NCI-H510A treated with DMSO at 0.1 percent for 48 hours (cell line): ENCODE measurements at places on chromosomes 7 and 10.

- peak; percentile 89 for DNase-seq
These were observed 75.6 kb downstream of the CTBP2 start for GRCh38 chr10:125084614-125085257.

- DNase-seq, result no peak
These were observed 278.8 kb downstream of the RPS24 start for GRCh38 chr10:78312197-78313047.

DNA sequence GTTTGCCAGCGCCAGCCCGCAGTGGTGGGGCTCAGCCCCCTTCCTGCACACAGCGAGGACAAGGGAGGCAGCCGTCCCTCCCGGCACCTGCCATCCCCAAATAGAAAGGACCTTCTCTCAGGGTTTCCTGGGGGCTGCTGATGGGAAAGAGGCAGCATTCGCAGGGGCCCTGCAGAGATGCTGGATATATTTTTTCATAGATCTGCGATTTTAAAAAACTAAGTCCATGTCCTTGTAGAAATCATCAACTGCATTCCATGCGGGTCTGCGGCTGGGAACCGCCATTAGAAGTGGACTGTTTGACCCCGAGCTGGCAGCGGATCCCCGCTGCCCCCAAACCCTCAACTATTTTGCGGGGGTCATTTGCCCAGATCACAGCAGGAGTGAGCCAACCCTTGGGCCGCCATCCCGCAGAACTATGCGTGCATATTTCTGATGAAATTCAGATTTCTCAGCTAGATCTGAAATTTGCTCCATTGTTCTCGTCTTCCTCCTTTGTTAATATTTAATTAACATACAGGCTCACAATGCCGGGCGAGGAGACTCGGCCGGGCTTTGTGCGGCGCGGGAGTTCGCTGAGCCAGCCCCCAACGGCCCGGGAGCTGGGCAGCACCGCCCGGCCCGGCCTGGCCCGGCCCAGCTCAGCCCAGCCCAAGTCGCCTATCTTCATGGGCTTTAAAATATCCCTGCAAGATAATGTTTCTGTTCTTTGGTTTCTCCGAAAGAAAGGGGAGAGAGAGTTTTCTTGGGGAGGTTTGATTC, 2.0 kb downstream of the EN2 start:
- no peak for DNase-seq

GRCh38 chr7:44264221-44264931, 61.0 kb downstream of the CAMK2B start:
- peak; percentile 92 for DNase-seq

GRCh38 chr7:79778786-79779770, 325.6 kb upstream of the MAGI2 start:
- no peak for DNase-seq

- no peak for DNase-seq
These were observed 57.8 kb upstream of the SDK1 start for GRCh38 chr7:3243256-3243655.

DNA sequence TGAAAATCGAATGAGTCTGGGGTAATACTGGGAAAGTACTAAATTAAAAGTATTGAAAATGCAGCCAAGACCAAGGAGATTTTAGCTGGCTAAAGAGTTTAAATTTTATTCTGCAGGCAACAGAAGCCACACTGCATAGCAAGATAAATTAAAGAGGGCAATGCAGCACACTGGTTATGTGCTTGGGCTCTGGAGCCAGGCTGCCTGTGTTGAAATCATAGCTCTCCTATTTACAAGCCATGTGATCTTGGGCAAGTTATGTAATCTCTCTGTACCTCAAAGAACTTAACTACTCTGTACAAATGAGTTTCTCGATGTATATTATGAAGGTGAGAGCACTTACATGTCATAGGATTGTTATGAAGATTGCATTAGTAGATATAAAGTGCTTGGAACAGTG, 9.9 kb downstream of the SLC25A13 start:
- no peak for DNase-seq

DNA sequence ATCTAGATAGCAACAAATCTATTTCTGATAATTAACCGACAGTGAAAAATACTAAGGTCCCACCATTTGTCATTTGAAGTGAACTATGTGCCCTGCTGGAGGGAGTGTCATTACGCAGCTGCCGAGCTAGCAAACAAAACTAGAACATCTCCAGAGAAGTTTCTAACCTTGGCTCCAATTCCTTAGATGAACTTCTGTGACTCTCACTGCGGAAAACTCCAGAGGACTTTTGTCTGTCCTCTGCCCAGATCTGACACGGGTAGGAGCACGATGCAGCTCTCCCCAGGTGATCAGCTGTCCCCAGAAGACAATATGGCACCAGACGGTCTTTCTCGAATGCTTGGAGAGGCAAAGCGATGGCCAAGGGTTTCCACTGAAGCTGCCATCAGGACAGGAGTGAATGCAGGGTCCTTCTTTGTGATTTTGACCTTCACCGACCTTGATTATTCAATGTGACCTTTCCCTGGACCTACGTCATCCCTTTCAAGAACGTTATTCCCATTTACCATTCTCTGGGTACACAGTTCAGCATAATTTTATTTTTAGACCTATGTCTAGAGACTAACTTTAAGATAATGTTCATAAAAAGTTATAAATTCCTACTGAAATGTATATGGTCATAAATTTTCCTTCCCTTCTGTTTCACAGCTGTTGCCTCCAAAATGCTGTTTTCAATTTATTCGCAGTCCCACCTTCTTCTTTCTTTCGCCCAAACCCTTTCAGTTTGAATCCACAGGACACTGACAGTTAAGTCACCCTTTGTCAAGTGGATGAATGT, 116.7 kb upstream of the C7orf33 start:
- no peak for DNase-seq

- no peak for DNase-seq
These were observed 196.2 kb upstream of the SMIM30 start for GRCh38 chr7:113314594-113314993.

DNA sequence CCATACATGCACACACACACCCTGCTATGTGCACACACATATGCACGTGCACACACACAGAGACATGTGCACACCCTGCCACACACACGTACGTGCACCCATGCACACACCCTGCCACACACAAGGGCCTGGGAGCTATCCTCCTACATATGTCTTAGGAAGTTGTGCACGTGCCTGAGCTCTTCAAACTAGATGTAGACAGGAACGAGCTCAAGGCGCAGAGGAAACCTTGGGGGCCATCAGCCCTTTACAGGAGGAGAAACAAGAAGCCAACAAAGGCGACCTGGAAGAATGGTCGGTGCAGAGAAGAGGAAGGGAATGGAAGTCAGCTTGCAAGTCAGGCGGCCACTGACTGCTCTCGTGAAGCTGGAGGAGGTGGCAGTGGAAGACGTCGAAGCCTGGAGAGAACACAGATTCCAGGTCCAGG, 58.7 kb downstream of the AOC1 start:
- no peak for DNase-seq

DNA sequence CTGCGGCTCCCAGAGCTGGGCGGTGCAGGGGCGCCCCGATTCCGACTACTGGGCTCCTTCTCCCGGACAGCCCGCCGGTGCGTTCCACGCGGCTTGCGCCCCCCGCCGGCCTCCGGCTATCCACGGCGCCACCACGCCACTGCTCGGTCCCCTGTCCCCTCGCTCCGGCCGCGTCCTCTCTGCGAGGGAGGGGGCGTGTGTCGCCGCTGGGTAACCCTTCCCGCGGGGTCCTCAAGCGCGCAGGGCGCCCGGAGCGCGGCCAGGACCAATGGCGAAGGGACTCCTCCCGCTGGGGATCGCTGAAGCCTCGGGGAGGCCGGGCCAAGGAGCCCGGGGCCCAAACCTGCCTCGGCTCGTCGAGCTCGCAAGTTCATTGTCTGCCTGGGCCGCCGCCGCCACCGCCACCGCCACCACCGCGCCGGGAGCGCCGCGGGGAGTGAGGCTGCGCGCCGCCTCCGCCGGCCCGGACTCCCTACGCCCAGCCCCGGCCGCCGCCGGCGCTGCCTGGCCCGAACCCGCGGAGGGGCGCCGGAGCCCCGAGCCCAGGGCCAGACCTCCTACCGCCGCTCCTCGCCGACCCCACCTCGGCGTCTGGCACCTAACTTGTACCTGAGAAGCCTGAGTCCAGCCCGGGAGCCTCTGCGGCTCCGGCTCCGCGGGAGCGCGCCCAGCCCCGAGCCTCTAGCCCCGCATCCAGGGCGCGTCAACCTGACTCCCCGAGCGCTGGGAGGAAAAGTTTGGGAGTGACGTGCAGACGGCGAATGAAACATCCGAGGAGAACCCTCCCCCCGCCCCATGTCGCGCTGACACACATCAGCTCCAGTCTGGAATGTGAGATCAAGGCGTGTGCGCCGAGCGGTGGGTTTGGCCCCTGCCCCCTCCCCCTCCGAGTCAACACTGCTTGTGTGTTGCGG, at the start of gene CHST15:
TSS of gene CHST15 (minus strand) at position 739 of the 914 bp plus-strand sequence. CDS start 47,386 bp downstream, outside the sequence.
- peak; percentile 42 for DNase-seq

DNA sequence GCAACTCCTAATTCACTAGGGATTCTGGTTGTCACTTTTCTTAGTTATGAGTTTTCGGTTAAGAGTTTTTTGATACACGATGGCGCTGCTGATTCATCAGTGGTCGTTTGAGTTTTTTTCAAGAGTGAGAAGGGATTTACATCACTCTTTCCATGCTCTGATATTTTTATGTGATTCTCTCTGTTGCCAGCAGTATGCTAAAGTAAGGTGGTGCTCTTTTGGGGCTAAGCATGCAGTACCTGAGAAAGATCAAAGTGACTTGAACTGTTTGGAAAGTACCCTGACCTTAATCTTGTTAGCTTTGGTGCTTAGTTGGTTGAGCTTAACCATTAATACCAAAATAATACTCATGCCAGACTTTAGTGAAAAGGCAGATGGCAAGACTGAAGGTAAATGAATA, 28.1 kb downstream of the STAMBPL1 start:
- DNase-seq, result no peak

GRCh38 chr7:3710122-3710521, 409.1 kb downstream of the SDK1 start:
- no peak for DNase-seq

DNA sequence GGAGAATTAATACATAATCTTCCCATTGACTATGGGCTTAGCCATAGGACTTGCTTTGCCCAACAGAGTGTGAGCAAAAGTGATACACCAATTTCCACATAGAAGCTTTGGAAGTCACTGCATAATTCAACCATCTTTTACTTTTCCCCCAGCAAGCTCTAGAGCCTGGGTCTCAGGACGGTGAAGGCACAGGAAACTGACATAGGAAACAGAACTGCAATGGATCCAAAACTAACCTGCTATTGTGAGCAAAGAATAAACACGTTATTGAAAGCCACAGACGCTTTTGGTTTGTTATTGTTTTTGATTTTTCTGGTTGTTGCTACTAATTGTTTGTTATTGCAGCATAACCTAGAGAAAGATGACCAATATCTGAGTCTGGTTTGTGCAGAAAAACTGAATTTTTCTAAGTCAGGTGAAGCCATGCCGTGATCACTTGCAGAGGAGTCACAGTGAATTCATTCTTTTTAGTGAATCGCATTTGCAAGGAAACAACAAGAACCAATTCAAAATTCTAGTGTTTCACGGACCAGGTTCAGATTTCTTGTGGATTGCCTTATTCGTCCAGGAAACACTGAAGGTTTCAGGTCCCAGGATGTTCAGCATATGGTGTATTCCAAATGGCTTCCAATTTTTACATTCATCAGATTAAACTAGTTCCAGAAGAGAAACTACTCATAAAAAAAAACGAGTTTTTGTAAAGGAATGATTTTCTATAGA, 52.8 kb downstream of the CUBN start:
- DNase-seq, result no peak

DNA sequence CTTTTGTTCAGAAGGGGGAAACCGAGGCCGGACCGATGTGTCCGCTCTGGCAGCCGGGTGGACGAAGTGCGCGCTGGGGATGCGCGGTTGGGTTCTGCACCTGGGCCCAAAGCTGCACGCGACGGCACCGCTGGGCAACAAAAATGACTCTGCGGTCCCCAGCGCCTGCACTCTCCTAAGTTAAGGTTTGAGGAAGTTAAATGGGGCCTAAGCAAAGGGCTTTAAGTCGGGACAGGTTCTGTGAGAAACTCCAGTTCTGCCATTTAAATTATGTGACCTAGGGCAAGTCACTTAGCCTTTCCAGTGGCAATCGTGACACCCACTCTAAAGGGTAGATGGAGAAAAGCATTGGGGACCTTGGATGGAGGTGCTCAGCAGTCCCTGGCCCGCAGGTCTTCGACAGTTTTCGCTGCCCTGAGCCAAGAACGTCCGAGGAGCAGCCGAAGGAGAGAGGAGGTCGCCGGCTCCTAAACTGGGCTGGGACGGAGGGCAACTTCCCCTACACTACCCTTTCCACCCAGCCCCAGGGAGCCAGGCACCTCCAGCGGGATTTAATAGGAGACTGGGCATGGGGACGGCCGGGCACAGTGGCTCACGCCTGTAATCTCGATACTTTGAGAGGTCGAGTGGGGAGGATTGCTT, 534 bp upstream of the ACBD5 start:
- DNase-seq, result no peak

DNA sequence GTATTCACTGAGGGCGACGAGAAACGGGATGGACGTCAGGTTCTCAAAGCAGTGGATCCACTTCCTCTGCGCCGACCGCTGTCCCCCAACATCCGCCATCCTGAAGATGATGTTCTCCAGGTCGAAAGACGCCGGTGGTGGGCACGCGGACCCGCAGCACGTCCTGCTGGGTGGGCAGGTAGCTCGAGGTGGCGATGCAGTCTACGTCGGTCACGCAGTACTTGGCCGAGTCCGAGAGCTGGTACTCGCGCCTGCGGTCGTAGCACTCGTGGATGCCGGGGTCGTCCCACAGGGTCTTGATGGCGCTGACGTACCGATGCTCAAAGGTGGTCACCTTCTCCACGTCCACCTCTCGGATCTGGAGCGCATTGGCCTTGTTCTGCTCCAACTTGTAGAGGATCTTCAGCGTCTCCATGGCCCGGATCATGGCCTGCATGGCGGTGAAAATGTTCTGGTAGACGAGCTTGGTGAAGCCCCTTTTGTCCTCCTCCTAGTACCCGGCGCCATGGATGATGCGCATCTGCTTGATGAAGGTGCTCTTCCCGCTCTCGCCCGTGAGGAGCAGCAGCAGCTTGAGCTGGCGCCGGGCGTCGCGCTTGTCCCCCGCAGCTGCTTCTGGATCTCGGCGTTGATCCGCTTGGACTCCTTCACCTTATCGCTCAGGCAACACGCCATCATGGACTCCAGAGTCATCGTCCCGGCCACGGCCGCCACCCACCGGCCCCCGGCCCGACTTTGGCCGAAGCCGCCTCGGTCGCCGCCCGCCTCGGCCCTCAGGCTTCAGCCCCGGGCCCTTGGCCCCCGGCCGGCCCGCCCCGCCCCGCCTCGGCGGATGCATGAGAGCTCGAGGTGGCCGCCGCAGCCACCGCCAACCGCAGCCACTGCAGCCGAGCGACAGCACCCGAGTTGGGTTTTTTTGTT, 122.9 kb upstream of the KCTD7 start:
- DNase-seq, result peak; percentile 22

DNA sequence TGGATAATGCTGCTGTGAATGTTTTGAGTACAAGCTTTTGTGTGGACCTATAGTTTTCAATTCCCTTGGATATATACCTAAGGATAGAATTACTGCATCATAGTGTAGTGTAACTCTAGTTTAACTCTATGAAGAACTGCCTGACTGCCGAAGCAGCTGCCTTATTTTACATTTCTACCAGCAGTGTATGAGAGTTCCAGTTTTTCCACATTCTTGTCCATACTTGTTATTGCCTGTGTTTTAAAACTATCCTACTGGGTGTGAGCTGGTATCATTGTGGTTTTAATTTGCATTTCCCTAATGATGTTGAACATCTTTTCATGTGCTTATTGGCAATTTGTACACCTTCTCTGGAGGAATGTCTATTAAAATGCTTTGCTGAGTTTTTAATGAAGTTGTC, 15.7 kb downstream of the SEPTIN7 start:
- DNase-seq, result no peak
